ENCODE measurements at places on chromosomes 5 and 9.
A peak's percentile ranks its signal among the peaks of the same experiment; 100 is the strongest.

DNA sequence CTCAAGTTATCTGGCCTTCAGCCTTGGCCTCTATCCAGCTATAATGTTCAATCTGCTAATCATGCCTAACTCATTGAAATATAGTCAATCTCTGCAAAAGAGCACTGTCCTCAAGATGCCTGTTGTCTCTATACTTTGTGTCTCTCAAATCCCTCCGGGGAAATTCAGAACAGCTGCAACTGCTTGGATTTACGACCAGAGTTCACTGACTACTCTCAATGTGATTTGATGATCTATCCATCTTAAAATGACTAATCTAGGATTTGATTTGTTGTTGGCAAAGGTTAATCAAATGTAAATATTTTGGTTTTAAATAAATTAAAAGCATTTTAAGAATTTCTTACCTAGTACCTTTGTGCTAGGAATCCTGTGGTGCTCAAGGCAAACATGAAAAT lies 40.9 kb downstream of the SVEP1 start:
- no peak for DNase-seq

GRCh38 chr9:14418301-14418940 lies 104.5 kb upstream of the NFIB start:
- no peak for DNase-seq

DNA sequence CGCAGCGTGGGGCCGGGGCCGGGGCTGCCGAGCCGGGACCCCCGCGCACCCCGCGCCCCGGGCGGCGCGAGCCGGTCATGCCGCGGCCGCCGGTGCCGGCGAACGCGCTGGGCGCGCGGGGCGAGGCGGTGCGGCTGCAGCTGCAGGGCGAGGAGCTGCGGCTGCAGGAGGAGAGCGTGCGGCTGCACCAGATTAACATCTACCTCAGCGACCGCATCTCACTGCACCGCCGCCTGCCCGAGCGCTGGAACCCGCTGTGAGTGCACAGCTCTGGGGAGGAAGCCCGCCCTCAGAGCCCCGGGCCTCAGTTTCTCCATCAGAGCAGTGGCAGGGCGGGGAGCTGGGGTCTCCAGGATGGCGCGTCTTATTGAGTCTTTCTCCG lies 335 bp downstream of the GALNT12 start:
- no peak for DNase-seq

GRCh38 chr5:115180165-115180709 lies 10.5 kb upstream of the TRIM36 start:
- DNase-seq = no peak

DNA sequence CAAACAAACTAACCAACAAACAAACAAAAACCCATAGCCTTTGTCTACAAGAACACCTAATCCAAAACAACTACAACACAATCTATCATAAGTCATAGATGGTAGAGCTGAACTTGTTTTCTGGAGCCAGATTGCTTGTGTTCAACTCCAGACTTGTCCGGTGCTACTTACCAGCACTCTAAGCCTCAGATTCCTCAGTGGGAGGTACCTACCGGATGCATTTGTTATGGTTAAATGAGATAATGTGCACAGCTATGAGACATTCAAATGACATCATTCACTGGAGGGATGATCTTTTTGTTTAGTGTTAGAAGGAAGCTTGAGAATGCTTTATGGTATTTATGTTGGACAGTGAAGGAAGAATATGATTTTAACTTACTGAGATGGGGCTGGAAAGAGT lies 592.9 kb upstream of the C9orf72 start:
- DNase-seq = no peak

GRCh38 chr5:157718519-157718918 lies 12.7 kb upstream of the THG1L start:
- peak; percentile 65 for DNase-seq

DNA sequence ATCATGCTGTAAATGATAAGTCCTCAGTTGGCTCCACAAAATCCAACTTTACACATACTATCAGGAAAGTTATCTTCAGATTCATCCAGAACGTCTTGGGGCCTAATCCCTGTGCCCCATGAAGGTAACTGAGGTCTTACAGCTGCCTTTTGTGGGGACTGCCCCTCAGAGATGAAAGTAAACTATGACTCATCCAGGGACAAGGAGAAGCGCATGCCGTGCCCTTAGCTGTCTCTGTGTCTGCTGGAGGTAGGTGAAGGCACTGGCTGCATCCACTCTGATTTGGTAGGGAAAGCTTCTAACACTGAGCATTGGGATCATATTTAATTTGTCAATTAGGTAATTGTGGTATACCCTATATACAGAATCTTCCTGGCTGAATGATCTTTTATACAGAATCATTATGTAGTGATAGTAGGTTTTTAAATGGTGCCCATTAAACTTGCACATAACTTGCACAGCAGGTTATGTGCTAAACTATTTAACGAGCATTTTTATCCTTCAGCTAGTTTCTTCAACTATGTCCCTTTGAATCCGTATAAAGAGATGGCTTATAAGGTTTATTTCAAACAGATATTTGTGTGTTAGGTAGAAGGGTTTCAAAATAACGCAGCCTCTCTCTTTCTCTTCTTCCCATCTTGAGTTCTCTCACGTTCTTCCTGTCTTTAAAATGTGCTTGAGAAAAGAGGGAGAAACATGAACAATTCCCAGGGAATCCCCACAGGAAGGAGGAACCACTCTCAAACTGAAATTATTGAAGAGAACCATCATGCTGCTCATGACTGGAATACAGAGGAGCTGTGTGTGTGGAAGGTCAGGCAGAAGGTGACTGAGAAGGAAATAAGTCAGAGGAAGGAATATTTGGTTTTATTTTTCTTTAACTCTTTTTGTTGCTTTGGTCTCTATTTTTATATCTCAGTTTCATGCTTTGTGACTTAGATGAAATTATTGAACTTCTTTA lies 250.9 kb downstream of the CD180 start:
- no peak for DNase-seq

GRCh38 chr9:4936823-4937222 lies 48.2 kb upstream of the JAK2 start:
- DNase-seq = no peak

- no peak for DNase-seq
These were observed 471 bp upstream of the GHR start for GRCh38 chr5:42422656-42423280.

DNA sequence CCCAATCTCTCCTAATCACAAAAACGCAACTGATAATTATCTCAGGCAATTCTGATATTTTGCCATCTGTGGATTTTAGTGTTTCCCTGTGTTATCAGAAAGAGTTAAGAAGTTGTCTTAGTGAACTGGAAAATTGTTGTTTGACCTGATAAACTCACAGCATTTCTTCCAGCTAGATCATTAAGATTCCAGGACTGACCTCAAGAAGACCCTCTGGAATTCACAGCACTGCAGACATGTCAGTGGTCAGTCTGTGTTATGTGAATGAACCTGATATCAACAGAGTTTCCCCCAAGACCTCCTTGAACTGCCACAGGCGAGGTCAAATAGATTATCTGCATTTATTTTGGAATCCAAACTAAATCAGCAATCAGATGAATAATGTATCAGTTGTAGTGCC lies 174.7 kb downstream of the FBXL7 start:
- DNase-seq = no peak

DNA sequence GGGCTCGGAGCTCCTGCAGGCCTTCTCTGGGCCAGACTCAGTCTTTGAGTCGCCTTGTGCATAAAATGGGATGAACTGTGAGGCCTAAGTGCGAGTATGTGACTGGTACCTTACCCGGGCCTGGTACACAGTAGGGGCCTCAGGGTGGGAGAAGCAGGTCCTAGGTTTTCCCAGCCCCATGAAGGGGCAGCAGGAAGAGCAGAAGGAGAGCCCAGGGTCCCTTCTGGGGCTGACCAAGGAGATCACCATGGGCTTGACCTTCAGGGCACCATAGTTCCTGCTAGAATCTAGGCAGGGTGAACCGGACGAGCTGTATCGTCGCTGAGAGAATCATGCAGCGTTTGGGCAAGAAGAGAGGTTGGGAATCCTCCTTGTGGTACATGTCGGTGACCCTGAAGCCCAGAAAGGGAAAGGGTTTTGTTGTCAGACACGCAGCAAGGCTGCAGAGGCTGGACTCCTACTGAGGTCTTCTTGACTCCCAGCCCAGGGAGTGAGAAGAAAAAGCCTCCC lies 373 bp upstream of the PHYKPL start:
- DNase-seq = no peak

- no peak for DNase-seq
These were observed 9.8 kb downstream of the CD274 start for GRCh38 chr9:5460157-5460556.

DNA sequence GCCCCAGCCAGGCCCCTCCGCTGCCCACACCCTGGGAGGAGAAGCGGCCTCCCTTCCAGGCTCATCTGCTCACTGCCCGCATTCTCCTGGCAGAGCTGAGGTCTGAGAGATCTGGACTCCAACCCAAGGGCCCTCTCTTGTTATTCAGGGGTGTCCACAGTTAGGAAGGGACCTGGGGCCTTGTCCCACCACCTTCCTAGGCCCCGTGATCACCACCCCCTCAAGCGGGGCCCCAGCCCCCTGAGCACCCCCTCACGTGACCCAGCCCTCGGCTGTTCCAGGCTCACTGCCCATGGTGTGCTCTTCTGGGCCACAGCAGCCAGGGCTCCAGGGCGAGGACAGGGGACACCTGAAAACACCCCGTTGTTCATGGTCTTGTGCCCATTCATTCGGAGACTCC lies 48.7 kb downstream of the NEURL1B start:
- no peak for DNase-seq

- no peak for DNase-seq
These were observed 98.5 kb upstream of the LHFPL2 start for GRCh38 chr5:78747055-78747454.

- no peak for DNase-seq
These were observed 13.0 kb downstream of the PTGES2 start for GRCh38 chr9:128114326-128115186.

- peak; percentile 88 for DNase-seq
These were observed 101.3 kb downstream of the WDR41 start for GRCh38 chr5:77390795-77391194.

DNA sequence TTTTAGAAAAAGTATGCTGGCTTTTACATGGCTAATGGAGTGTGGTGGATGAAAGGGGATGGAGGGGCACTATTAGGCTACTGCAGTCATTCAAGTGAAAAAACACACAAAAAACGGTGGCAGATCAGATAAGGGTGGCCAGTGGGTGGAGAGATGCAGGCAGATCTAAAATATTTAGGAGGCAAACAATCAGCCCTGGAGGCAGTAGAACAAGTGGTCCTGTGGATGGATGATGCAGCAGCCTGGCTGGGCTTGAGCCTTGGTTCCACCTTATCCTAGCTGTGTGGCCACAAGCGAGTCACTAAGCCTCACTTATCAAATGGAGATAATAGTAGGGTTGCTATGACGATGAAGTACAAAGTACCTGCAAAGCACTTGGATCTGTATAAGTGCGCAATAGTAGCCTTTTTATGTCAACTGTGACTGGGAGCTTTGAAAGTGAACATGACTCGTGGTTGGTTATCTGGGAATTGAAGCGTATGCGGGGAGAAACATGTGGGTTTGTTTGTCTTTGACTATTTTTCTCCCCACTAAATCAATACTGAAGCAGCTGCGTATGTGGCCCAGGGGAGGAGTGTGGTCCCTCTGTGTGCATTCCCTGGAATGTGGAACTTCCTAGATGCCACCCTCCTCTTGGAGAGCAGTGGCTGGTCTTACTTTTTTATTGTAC lies 20.2 kb downstream of the NSG2 start:
- no peak for DNase-seq

- DNase-seq = peak; percentile 100
These were observed 7.1 kb downstream of the UBAP1 start for GRCh38 chr9:34185778-34186551.

GRCh38 chr9:26682041-26682440 lies 210.6 kb downstream of the CAAP1 start:
- no peak for DNase-seq

DNA sequence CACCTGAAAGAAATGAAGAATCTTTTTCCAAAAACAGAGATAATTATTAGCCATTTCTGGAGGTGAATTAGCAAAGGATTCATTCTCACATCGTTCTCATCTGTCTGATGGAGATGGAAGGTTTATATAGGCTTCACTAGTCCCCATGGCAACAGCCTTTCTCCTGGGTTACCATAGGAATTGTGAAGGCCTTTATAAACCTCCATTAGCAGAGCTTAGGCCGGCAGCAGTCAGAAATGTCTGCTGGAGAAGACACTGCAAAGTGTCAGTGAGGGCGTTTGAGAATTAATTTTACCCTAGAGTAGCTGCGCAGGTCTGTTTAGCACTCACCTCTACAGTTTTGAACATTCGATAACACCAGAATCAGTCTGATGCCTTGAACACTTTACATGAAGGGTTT lies 290.4 kb upstream of the NR4A3 start:
- no peak for DNase-seq

GRCh38 chr5:71744009-71744790 lies 25.1 kb downstream of the CARTPT start:
- DNase-seq = no peak

DNA sequence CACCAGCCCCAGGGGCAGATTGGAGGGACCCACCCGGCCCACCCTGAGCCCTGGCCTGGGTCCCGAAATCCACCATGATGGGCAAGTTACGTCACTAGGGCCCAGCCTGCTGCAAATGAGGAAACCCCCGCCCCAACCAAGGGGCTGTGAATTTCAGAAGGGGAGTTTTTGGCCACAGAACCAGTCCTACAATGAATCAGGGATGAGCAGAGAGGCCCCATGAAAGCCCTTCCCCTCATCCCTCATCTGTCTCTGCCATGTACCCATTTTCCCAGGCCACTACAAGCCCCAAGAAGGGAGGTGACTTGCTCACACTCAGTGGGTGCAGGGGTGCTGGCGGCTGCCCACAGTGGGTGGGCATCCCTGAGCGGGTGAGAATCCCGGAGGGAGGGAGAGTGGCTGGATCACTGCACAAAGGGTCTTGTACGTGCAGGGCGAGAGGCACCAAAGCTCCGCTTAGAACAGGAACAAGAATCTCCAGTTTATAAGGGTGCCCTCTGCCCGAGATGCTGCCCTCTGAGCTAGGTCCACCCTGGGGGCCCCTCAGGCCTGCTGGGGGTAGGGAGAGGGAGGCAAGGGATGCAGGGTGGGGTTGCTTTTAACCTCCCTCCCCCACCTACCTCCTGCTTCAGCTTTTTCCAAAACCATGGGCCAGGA lies 10.4 kb upstream of the TCF7 start:
- DNase-seq = no peak

- no peak for DNase-seq
These were observed 2.8 kb upstream of the SARDH start for GRCh38 chr9:133740911-133741310.

DNA sequence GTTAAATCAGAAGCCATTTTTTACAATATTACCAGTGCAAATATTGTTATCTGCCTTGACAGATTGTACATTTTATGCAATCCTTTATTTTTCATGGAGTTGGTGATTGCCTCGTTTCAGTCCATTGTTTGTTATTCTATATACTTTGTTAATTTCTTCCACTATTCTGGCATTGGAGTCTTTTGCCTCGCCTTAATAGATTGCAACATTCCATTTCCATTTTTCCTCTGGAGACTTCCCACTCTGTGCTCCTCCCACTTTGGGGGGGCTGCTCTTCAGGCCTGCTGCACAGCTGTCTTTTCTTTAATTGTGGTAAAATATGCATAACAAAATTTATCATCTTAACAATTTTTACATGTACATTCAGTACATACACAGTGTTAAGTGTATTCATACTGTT lies 4.4 kb upstream of the DCAF10 start:
- DNase-seq = no peak

- DNase-seq = no peak
These were observed 36.4 kb upstream of the NFIB start for GRCh38 chr9:14350349-14350728.

All from renal cortical epithelial cell (primary cell).